ENCODE measurements at places on chromosomes 2 and 18. TPM values are rescaled to one million over a fixed set of nuclear protein-coding genes. Genes with fewer than 3 reads are reported as not detected.
A peak's percentile ranks its signal among the peaks of the same experiment; 100 is the strongest.

FLACC1 gene
- total RNA-seq = 0.57 TPM

DNA sequence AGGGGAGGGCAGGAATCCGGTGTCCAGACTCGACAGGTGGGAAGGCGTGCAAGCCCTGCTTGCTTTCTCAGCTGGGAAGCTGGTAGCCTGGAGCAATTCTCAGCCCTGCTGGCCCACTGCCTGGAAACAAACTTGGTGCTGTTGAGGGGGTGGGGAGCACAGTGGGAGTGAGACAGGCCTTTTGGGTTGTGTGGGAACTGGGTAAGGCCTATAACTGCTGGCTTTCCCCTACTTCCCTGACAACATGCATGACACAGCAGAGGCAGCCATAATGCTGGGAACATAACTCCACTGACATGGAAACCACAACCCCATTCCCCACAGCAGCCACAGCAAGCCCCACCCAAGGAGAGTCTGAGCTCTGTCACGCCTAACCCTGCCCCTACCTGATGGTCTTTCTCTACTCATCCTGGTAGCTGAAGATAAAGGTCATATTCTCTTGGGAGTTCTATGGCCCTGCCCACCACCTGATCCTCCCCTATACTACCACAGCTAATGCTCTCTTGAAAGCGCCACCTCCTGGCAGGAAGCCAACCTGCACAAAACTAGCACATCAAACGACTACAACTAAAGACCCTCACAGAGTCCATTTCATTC lies 122.9 kb upstream of the ACVR1C start:
- DNase-seq = peak; percentile 51

GRCh38 chr2:239946864-239947728 lies 78.0 kb downstream of the NDUFA10 start:
- DNase-seq = peak; percentile 4

DNA sequence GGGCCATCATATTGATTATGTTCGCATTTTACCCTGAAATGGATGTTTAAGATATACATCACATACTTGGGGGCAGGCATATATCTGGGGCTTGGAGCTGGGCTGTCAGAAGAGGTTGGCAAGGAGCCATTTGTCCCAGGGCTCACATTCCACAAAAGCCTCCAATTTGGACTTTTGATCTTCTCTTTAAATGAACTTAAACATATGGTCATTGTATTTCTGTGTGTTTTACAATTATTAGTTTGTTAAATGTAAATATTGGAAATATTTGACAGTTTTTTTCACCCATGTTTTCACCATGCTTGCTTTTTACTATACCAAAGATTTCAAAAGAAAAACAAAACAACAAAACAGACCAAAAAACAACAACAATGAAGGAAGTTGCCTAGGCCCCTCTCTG lies 165.8 kb upstream of the MEIS1 start:
- no peak for DNase-seq

- no peak for DNase-seq
Measured at GRCh38 chr2:106277426-106277825, 83.3 kb upstream of the UXS1 start.

DNA sequence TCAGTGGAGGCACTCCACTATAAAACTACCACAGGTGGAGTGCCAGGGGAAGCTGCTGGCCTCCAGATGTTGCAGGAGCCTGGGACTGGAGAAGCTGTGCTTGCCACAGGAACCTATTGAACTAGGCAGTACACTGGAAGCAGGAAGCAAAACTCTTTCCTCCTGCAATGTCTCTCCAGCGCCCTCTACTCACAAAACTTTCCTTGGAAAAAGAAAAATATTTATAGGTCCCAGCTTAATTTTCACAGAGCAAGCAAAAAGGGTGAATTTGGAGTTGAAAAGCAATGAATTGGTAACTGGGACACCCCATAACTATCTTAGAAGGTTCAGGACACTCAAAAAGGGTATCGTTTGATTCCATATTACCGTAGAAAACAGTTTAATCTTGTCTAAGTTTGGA lies 33.2 kb upstream of the REEP1 start:
- no peak for DNase-seq

- DNase-seq = no peak
Measured at GRCh38 chr2:217662984-217663602, 339.7 kb downstream of the TNS1 start.

CAPN13 gene
- not detected for total RNA-seq

SERPINB11 gene
- total RNA-seq = not detected

GRCh38 chr2:39730685-39731302 lies 48.3 kb downstream of the THUMPD2 start:
- no peak for DNase-seq

DNA sequence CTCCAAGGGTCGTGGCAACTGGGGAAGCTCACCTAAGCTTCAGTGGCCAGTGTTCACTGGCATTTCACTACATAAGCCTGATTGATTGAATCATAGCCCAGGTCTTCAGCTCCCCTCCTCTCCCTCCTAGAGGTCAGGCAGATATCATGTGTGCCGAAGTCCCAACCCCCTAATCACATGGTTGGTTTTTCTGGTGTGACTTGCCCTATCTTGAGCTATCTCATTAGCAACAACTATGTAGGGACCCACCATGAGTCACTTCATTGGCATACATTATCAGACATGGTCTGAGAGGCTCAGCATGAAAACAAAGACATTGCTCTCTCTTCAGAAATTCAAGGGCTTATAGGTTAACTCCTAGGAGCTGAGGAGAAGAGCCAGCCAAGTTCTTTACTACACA lies 76.8 kb downstream of the LYPD1 start:
- no peak for DNase-seq

GRCh38 chr2:239163688-239164334 lies 237.0 kb downstream of the HDAC4 start:
- DNase-seq = no peak

GRCh38 chr2:233105930-233106329 lies 45.8 kb downstream of the INPP5D start:
- no peak for DNase-seq

SLC19A3 gene
- total RNA-seq = not detected

GRCh38 chr18:9906481-9906880 lies 7.3 kb upstream of the VAPA start:
- DNase-seq = no peak

PDE11A gene
- total RNA-seq = not detected

IL1F10 gene
- total RNA-seq = not detected

LIMS2 gene
- total RNA-seq = 15.5 TPM

DNA sequence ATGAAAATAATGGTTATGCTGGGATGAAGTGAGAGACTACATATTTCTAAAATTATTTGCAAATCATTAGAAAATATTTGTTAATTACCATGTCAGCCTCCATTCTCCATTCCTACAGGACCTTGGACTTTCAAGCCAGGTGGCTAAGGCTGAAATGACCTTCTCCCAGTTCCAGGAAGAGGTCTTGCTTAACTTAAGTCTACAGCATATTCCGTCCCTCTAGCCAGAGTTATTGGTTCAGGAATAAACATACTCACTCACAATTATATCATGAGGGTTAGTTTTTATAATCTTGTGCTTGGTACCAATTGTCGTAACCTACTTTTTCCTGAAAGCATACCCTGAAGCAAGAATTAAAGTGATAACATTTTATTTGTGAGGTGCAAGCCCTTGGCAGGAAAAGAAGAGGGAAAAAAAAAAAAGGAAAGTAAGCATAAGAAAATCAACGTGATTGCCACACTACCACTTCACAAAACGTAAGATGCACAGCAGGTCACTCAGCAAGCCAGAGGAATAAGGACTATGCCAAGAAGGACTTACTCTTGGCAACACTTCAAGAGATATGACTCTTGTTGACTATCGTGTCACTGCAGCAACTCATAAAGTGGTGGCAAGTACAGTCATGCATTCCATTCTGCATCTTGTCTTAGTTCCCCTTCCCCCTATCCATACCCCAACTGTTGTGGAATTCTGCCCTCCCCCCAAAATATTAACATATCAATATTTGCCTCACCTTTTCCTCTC lies 479.1 kb downstream of the MBD2 start:
- no peak for DNase-seq

DNA sequence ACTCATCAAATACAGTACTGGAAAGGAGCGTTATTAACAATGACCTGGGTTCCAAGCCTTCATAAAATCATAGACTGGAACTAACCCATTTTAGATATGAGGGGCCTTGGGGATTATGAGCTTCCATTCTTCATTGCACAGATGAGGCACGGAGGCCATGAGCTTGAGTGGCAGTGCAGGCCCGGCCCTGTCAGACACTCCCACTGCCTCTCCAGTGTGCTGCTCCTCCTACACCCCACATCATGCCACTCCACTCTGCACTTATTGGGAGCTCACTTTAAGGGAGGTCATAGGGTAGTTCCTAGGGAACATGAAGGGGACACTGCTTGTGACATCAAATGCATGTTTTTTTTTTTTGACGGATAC lies 77.9 kb downstream of the TSN start:
- DNase-seq = no peak

GRCh38 chr2:19748073-19748375 lies 153.8 kb downstream of the TTC32 start:
- no peak for DNase-seq

DNA sequence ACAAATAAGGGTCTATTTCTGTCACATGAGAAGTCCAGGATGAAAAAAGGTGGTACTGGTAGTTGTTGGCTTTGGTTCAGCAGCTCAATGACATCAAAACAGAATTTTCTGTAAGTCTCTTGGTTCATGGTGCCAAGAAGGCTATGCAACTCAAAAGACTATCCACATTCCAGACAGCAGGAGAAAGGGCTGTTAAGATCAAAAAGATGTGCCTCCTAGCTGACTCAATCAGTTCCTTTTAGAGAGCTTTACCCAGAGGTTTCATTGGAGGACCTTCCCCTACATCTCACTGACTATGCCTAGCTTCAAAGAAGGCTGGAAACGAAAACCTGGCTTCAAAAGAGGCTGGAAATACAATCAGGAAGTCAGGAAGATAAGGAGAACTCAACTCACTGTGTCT lies 98.0 kb downstream of the DYM start:
- no peak for DNase-seq

KATNAL2 gene
- 0.52 TPM for total RNA-seq

DNA sequence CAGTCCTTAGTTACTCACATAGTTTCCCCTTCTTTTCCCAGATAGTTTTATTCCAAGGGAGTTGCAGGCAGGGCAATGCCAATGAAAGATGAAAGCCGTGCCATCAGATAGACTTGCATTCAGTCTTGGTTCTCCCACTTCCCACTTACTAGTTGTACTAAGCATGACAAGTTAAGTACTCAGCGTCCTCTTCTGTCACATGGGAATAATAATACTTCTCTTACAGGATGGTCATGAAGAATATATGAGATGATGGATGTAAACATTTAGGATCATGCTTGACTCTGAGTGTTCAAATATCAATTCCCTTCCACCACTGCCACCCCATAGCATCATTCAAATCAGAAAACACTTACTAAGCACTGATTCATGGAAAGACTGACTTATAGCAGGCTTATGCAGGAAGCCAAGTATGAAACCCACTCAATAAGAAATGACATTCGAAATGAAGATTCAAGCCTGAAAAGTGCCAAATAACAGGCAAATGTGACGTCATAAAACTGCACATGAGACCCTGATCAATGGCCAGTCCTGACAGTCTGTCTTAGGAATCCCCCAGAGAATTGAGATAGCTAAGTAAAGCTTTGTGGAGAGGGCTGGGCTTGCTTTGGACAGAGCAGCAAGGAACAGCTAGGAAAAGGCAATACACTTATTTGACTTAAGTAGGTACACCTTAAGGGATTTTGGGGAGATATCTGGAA lies 11.1 kb upstream of the EVA1A start:
- DNase-seq = no peak

DNA sequence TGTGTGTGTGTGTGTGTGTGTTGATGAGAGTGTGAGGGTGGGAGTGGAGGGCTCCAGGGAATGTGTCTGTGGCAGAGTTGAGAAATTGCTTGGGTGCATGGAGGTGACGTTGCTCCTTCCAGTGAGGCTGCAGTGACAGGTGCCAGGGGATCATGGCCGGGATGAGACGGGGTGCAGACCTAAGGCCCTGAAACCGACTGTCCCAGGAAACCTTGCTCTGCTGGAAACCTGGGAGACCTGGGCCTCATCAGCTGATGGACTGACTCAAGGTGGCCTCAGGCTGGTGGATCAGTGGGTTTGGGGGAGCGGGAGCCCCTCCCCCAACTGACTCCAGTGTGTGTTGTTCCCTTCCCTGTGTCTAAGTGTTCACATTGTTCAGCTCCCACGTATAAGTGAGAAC lies 56.6 kb downstream of the INHBB start:
- no peak for DNase-seq

DNA sequence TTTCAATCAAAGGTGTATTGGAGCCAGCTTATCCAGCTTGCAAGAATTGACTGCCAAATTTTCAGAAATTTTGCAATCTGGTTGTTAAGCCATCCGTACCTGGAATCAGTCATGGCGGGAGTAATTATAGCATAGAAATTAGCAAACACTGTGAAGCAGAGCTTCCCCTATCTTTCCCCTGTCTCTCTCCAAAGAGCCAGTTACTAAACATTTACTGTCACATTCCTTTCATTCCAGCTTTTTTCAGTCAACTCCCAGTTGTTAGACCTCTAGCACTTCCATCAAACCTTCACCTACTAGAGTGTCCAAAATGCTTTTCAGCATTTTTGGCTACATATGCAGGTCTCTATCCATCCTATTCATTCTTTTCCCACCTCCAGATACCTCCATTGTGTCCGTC lies 137.4 kb downstream of the MC4R start:
- DNase-seq = no peak

PUM2 gene
- total RNA-seq = 88.4 TPM

DNA sequence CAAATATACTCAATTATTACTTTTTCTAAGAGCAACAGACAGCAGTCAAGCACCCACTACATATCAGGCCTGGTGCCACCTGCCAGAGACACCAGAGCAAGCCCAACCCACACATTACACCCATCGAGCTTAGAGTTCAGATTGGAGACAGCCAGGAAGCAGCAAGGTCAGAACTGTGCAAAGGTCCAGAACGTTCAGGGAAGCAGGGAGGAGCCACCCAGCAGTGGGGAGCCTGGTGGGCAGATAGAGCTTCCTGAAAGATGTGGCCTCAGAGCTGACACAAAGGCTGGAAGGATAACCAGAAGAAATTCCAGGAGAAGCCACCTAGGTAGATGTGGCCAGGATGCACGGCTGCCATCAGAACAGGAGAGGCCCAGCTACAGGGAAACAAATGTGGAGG lies 440.5 kb upstream of the ID2 start:
- DNase-seq = no peak

ERFE gene
- total RNA-seq = 0.40 TPM

CPLX4 gene
- not detected for total RNA-seq

SP3 gene
- total RNA-seq = 99.7 TPM

Data from activated naive CD4-positive, alpha-beta T cell treated with anti-CD3 and anti-CD28 coated beads for 36 hours (primary cell).